ENCODE measurements at places on chromosomes 7 and 10.

- no peak for DNase-seq
These were observed 240.2 kb downstream of the PTEN start for GRCh38 chr10:88103576-88103975.

- DNase-seq: no peak
These were observed 515.2 kb downstream of the REEP3 start for GRCh38 chr10:64036321-64036930.

- DNase-seq: no peak
These were observed 476.5 kb upstream of the POT1 start for GRCh38 chr7:125406111-125406510.

DNA sequence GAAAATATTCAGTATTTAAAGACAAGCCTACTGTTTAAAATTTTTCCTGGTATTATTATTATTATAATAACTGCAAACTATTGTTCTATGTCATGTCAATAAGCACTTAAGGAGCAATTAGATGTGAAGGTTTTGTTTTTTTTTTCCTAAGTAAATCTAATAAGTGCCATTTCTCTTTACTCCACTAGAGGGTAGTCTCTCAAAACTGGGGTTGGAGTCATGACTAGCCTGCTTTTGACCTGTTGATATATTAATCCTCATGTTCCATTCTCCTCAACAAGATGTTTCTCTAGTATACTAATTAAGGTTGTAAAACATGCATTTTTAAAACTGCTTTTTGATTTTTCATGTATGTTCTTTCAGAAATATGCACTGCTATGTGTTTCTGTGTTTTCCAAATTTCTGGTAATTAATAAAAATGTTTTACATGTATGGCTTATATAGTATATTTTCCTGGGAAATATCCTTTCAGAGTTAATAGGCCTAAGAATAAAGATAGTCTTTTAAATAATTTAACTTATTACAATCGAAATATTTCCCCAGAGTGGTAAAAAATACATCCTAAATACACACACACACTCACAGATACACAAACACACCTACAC, 1.0 kb upstream of the LRRN3 start:
- no peak for DNase-seq

GRCh38 chr10:1345368-1345767, 289.2 kb downstream of the WDR37 start:
- no peak for DNase-seq

Measured in omental fat pad (tissue), 4 donors.